Immature natural killer cell (primary cell): ENCODE measurements at places on chromosomes 7 and 10.
A peak's percentile ranks its signal among the peaks of the same experiment; 100 is the strongest.

- H3K4me3 ChIP-seq = no peak overlapping the region
- H3K36me3 ChIP-seq = no peaks in the 10 kb centered on the region
- no peaks in the 10 kb centered on the region for H3K27me3 ChIP-seq
- no peak for DNase-seq
- no peaks in the 10 kb centered on the region for H3K4me1 ChIP-seq
Observed at GRCh38 chr10:109982812-109983211, 25.0 kb upstream of the ADD3 start.

GRCh38 chr7:55966851-55967250, 2.5 kb downstream of the NIPSNAP2 start:
- peak overlapping the region; percentile 19 for H3K4me3 ChIP-seq
- DNase-seq = no peak
- H3K27ac ChIP-seq = no peak overlapping the region
- peaks cover 66% of the 10 kb centered on the region for H3K4me1 ChIP-seq
- no peaks in the 10 kb centered on the region for H3K36me3 ChIP-seq
- peaks cover 8% of the 10 kb centered on the region for H3K27me3 ChIP-seq

- no peaks in the 10 kb centered on the region for H3K36me3 ChIP-seq
- no peak overlapping the region for H3K4me3 ChIP-seq
- H3K27ac ChIP-seq = no peak overlapping the region
- H3K4me1 ChIP-seq = no peaks in the 10 kb centered on the region
- H3K27me3 ChIP-seq = peaks cover 5% of the 10 kb centered on the region
Observed at GRCh38 chr10:93250010-93250409, 176.3 kb downstream of the CYP26A1 start.

DNA sequence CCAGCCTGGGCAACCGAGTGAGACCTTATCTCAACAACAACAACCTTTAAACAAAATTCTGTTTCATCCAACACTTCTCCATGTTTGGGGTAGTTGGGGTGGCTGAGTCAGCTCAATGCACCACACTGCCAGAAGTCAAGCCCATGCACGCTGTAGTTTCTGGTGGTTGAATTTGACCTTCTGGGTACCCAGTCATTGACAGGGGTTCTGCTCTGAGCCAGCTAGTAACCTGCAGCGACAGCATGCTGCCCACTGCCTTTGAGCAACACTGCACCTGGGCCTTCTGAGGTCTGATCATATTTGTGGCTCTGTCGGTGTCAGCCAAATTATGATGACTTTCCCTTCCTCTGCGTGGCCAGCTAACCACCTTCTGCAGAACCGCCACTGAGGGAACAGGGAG, 84.6 kb upstream of the ZNF438 start:
- no peak for DNase-seq
- no peak overlapping the region for H3K27ac ChIP-seq
- H3K4me1 ChIP-seq = no peaks in the 10 kb centered on the region
- H3K36me3 ChIP-seq = peaks cover 3% of the 10 kb centered on the region
- no peak overlapping the region for H3K4me3 ChIP-seq
- peaks cover 6% of the 10 kb centered on the region for H3K27me3 ChIP-seq

DNA sequence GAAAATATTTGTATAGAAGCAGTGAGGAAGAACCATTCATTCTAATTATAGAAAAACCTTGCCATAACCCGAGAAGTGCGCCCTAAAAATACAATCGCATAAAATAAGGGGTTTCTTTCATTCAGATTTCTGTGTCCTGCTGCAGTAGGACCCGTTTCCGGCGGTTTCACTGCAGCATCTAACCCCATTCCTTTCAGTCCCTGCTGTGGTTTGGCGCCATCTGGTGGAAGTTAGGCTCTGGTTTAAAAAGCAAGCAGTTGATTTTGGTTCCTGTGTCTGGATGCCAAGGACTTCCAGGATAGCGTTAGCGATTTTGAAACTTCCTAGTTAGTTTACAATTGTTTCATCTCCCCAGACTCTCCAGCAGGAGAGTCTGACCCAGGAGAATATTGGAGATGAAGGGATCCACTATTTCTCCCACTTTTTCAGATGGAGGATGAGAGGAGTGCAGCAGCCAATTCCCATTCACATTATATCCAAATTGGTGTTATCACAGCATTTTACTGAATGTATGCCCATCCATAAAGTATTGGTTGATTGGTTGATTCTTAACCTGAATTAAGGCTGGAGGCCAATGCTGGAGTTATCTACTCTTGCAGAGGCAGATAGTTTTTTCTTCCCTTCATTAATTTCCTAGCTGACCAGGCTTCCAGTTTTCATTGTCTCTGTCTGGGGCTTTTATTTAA, 128.8 kb upstream of the CACNA2D1 start:
- H3K27me3 ChIP-seq = peaks cover 4% of the 10 kb centered on the region
- H3K36me3 ChIP-seq = peaks cover 6% of the 10 kb centered on the region
- H3K4me1 ChIP-seq = peaks cover 7% of the 10 kb centered on the region
- peak; percentile 41 for DNase-seq
- H3K27ac ChIP-seq = no peak overlapping the region
- H3K4me3 ChIP-seq = no peak overlapping the region

DNA sequence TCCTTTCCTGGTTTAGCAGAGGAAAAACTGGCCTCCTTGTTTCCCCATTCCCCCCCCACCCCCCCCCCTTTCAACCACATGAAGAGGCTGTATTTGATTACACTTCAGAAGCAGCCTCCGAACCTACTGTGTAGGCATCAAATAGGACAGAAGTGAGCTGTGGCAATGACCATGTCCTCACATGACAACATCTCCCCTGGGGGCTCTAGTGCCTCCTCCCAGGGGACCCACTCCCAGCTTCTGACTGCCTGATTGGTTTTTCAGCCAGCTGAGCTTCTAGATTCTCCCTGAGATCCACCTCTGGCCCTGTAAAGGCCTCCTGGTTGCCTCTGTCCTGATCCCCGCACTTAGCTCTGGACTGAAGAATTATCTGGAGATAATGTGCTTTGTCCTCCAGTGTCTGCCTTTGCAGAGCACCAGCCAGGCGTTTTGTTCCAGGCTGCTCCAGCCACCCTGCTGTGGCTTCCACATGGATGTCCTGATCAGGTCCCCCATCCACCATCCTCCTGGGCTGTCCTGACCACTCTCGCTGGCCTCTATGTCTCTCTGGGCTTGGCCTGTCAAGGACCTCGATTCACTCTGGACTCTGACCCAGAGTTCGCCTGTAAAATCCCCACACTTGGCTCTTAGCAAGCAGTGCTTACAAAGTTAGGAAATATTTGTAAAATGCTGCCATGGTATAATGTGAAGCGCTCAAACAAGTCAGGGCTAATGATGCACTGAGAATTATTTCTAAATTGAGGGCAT, 42.4 kb upstream of the TOMM7 start:
- no peak for DNase-seq
- peaks cover 4% of the 10 kb centered on the region for H3K36me3 ChIP-seq
- no peak overlapping the region for H3K27ac ChIP-seq
- no peaks in the 10 kb centered on the region for H3K4me1 ChIP-seq
- H3K27me3 ChIP-seq = no peaks in the 10 kb centered on the region

GRCh38 chr10:104021246-104021645, 54.3 kb downstream of the SLK start:
- no peaks in the 10 kb centered on the region for H3K4me1 ChIP-seq
- no peak overlapping the region for H3K27ac ChIP-seq
- DNase-seq = no peak
- no peaks in the 10 kb centered on the region for H3K27me3 ChIP-seq

- H3K36me3 ChIP-seq = no peaks in the 10 kb centered on the region
- H3K4me1 ChIP-seq = no peaks in the 10 kb centered on the region
- no peak for DNase-seq
- H3K27ac ChIP-seq = no peak overlapping the region
Observed at GRCh38 chr10:118771976-118772375, 17.2 kb upstream of the CACUL1 start.

DNA sequence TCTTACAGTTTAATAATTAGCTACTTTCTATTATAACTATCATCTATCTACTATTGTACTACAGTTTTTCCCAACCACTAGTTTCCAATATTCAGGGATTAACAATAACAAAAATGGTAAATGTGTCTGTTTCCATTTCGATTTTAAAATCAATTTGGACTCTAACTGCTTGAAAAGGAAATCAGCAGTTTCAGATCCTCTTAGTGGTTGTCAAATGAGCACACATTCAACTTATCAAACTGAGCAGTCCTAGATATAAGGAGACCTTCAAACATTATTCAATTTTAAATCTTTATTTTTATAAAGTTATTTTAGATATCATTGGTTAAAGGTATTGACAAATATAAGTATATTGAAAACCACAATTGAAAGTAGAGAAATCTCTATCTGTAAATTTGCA, 46.8 kb upstream of the CD36 start:
- DNase-seq = no peak
- no peaks in the 10 kb centered on the region for H3K36me3 ChIP-seq
- H3K27ac ChIP-seq = no peak overlapping the region
- H3K4me1 ChIP-seq = no peaks in the 10 kb centered on the region
- H3K4me3 ChIP-seq = no peak overlapping the region

DNA sequence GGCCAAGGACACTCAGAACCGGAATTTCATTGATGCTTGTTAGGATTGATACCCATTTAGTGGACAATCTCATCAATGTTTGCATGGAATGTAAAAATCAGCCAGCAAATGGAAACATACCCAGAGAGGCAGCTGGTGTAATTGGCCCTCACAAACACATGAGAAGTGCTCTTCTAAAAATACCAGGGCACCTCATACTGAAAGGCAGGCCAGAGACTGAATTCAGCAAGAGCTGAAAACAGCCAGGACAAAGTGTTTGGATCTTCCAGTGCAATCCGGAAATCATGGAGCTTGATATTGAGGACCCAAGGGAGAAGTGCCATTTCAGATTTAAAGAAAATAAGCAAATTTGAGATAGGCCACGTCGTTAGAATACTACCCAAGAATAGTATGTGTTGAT, 498.6 kb downstream of the GALNT17 start:
- H3K4me3 ChIP-seq = no peak overlapping the region
- no peak for DNase-seq
- no peak overlapping the region for H3K27ac ChIP-seq
- no peaks in the 10 kb centered on the region for H3K36me3 ChIP-seq

GRCh38 chr10:130885021-130885655, 426.4 kb downstream of the TCERG1L start:
- DNase-seq = no peak
- H3K36me3 ChIP-seq = no peaks in the 10 kb centered on the region
- H3K27ac ChIP-seq = no peak overlapping the region
- no peak overlapping the region for H3K4me3 ChIP-seq
- no peaks in the 10 kb centered on the region for H3K27me3 ChIP-seq

GRCh38 chr10:4527281-4527970, 298.6 kb upstream of the AKR1E2 start:
- no peaks in the 10 kb centered on the region for H3K4me1 ChIP-seq
- no peak overlapping the region for H3K27ac ChIP-seq
- no peaks in the 10 kb centered on the region for H3K36me3 ChIP-seq
- peaks cover 2% of the 10 kb centered on the region for H3K27me3 ChIP-seq

GRCh38 chr10:78997635-78998618, 70.8 kb upstream of the ZMIZ1 start:
- no peaks in the 10 kb centered on the region for H3K36me3 ChIP-seq
- DNase-seq = no peak
- H3K27ac ChIP-seq = no peak overlapping the region
- H3K4me1 ChIP-seq = peaks cover 7% of the 10 kb centered on the region
- peaks cover 6% of the 10 kb centered on the region for H3K27me3 ChIP-seq

GRCh38 chr7:28169230-28169629, 11.4 kb downstream of the JAZF1 start:
- peak overlapping the region; percentile 41 for H3K27ac ChIP-seq
- peaks cover 89% of the 10 kb centered on the region for H3K4me1 ChIP-seq
- peaks cover 11% of the 10 kb centered on the region for H3K36me3 ChIP-seq
- no peaks in the 10 kb centered on the region for H3K27me3 ChIP-seq

DNA sequence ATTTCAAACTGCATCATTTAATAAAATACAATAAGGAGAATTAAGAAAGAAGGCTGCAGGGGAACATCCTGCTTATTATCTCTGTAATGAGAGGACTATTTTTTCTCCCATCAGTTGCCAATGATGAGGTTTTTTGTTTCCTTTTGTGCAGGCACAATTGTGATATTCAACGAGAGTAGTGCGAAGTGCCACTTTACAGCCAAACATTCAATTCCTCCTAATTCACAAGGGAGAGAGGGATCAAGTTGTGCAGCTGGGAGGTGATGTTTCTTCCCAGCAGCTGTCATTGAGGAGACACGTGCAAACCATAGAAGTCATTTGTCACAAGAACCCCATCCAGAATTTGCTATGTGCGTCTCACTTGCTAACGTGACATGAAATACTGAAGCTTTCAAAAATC, 81.6 kb upstream of the ICA1 start:
- DNase-seq = no peak
- no peaks in the 10 kb centered on the region for H3K4me1 ChIP-seq
- H3K27ac ChIP-seq = no peak overlapping the region
- H3K4me3 ChIP-seq = no peak overlapping the region
- peaks cover 1% of the 10 kb centered on the region for H3K27me3 ChIP-seq

DNA sequence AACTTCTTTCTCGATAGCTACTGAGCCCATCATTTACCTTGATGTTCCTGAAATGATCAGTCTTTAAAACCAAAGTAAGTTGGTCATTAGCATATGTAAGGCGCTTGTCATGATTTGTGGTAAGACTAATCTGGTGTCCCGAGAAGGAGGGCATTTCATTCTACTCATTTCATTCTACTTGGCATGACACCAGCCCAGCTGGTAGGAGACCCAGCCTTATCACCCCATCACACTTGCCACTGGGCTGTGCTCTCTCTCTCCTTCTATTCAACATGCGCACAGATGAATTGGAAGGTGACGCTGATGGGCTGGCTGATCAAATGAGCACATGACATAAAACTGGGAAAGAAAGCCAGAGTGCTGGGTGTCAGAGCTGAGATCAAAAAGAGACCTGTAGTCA, 65.7 kb downstream of the CRTAC1 start:
- no peak for DNase-seq
- H3K27ac ChIP-seq = no peak overlapping the region
- peaks cover 26% of the 10 kb centered on the region for H3K27me3 ChIP-seq
- no peaks in the 10 kb centered on the region for H3K4me1 ChIP-seq
- no peaks in the 10 kb centered on the region for H3K36me3 ChIP-seq
- H3K4me3 ChIP-seq = no peak overlapping the region

DNA sequence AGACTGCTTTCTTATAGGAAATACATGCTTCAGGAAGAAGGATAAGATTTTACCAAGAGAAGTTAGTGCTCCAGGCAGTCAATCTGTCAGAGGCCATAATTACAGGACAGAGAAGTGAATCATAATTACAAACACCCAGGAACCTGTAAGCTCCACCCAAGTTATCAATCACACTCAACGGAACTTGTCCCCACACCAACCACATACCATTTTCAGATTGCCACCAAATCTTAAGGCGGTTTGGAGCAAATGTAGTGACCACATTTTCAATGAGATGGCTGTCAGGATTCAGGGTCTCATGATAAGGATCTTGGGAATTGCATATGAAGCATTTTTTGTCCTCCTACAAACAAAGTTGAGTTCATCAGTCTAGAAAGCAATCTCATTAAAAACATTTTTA, 4.8 kb downstream of the LAMB1 start:
- peaks cover 5% of the 10 kb centered on the region for H3K4me1 ChIP-seq
- DNase-seq = no peak
- peaks cover 2% of the 10 kb centered on the region for H3K27me3 ChIP-seq
- no peaks in the 10 kb centered on the region for H3K36me3 ChIP-seq
- H3K27ac ChIP-seq = no peak overlapping the region

DNA sequence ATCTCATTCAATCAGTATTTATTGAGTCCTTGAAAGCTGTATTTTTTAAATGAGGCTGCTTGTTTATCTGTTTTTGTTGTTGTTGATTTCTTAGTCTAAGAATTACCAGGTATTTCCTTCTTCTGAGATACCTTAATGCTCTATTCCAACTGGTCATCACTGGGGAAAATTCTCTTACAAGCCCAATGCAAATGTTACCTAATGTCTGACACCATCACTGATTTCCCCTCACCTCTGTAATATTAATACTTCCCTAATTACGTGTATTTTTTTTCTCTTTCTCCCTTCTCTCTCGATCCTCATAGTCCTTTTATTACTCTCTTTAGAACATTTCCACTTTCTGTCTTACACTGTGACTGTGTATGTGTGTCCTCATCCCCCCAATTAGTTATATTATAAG, 13.9 kb downstream of the HDAC9 start:
- DNase-seq = no peak
- H3K27ac ChIP-seq = no peak overlapping the region
- no peak overlapping the region for H3K4me3 ChIP-seq
- peaks cover 6% of the 10 kb centered on the region for H3K4me1 ChIP-seq
